Naive thymus-derived CD8-positive, alpha-beta T cell (primary cell): ENCODE measurements at places on chromosomes 3 and 15.

- no peak for DNase-seq
Measured at GRCh38 chr15:37135225-37135624, 34.9 kb upstream of the MEIS2 start.

DNA sequence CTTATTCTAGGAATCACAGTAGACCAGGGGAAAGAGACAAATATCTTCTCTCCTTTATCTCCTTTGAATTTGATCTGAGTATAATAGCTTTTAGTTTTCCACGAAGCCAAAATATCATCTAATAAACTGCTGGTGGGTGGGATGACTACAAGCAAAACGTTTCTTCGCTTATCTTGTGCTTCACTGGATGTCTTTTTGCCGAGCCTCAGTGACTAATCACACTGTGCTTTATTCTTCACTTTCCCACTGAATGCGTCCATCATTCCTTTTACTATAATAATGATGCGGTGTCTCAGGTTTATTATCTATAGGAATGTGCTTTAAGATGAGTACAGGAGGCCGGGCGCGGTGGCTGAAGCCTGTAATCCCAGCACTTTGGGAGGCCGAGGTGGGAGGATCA, 32.5 kb downstream of the CEP152 start:
- DNase-seq: no peak

GRCh38 chr3:32818970-32819511, 1.2 kb downstream of the TRIM71 start:
- no peak for DNase-seq

- no peak for DNase-seq
Measured at GRCh38 chr3:78430741-78431140, 1337.1 kb downstream of the ROBO1 start.

DNA sequence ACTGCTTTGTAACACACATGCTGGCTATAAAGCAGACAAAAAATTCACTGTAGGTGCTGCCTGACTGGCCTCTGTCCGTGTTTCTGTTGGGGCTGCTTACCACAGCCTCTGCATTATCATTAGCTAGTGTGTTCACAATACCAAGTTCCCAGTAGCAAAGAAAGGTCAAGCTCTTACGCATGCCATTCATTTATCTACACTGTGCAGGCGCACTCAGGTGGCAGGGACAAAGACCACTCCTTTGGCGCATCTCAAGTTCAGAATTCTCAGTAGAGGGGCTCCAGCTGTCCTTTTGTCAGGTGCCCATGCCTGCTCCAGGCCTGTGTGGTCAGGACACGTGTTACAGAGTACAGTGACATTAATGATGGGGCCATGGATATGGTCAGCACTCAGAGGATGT, 22.3 kb downstream of the MLH1 start:
- DNase-seq: no peak

DNA sequence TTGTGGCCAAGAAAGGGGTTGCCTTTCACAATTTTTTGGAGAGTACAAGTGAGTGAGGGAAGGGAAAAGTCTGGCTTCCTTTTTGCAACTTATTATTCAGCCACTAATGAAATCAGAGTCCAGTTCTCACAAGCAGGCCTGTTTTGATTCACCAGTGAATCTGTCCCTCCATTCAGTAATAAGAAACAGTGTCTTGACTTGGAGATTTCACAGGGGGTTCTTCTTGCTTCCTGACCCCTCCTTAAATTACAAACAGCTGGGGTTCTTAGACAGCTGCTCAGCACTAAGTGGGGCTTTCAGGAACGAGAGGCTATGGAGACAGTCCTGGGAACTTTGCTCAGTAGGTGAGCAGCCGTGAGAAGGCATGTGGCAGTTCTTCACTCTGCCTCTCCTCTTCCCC, 24.5 kb downstream of the SEMA3G start:
- DNase-seq: no peak

DNA sequence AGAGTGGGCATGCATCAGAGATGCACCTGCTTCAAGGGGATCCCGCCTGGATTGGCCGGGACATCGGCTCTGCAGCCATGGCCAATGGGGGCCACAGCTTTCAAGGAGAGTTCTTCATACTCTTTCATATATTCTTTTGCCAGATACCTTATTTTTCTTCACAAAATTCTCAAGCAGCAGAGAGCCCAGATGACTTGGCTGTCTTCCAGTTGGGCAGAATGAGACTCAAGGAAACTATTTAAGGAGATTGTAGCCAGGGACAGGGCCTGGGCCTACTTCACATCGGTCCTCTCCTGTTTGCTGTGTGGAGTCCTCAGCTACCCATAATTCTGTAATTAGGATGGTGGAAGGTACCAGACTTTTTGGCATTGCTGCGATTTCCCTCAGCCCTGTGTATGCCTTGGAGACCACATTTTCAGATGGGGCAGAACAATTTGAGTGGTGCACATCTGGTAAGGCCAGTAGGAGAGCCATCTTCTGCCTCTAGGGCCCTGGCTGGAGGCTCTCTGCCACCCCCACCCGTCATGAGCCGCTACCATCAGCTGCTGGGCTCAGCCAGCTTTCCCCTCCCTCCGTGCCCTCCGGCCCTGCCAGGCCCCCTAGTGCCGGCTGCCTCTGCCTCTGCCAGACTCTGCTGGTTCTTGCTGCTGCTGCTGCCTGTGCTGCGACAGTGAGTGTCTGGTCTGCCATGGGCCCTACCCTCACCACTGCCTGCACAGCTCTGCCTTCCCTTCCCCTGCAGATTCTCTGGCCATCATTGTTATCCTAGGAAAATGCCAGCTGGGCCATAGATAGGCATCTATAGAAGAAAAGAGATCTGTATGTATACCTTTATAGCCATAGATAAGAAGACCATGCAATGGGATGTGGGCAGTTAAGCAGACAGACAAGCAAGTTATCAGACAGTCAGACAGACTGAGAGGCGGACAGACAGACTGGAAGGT, 6.7 kb downstream of the PLIN1 start:
- DNase-seq: no peak

GRCh38 chr3:185560676-185561075, 8.3 kb upstream of the LIPH start:
- no peak for DNase-seq

DNA sequence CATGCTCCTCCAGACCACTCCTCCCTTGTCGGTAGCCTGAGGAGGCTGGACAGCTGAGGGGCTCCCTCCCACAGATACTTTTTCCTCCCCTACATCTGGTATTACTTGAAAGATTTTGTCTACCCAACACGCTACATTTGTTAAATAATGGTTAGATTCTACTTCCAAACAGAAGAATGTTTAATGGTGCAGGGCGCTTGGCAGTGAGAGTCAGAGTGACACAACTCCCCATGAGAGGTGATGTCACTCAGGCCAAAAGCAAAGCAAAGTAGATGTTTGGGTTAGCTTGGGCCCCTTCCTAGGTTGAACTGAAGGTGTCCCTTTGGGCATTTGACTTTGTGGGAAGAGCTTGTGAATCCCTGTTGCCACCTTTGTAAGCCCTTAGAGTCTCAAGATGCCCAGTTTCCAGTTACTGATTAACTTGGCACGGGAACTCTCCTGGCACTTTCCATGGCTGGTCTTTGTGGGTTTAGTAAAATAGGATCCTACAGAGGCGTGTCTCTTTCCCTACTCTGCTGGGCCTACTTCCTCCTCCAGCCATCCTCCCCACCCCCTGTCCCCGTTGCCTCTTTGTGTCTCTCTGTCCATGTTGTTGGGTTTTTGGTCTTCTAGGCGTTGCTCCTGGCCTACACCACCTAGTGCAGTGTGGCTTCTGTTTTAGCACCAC, 5.6 kb downstream of the LIMD1 start:
- DNase-seq: no peak

DNA sequence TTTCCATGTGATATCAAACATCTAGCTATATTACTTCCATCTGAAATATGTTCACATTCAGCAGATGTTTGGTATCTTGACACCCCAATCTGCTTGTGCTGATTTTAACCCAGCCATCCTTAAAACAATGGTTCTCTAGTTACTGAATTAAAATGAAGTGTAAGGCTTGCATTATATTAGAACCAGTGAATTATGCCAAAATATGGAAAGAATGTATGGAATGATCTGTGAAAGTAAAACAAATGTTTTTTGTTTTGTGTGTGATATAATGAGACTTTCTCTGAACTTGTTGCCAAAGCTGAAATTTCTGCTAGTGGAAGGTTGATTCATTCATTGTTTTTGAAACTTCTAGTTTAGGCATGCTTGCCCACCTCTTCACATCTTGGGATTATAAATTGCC, 317.1 kb downstream of the MEX3B start:
- no peak for DNase-seq

GRCh38 chr3:127716384-127716783, 43.6 kb downstream of the ABTB1 start:
- no peak for DNase-seq

DNA sequence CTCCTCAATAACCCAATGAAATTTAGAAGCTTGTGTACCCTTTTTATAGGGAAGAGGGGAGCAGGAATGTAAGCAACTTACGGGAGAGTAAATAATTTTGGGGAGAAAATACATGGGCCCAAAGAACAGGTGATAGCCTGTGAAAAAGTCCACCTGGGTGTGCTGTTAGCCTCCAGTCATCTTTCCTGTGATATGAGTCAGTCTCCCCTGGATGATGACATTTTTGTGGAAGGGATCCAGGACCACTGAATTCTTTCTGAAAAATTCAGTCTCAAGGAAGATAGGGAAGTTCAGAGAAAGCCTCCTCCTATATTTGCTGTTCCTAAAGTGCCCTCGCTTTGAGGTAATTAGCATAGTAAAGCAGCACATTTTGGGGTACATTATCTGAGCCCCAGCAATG, 149.8 kb downstream of the SQOR start:
- DNase-seq: no peak

- no peak for DNase-seq
Measured at GRCh38 chr3:128277378-128278069, 124.2 kb downstream of the EEFSEC start.

GRCh38 chr15:55791551-55792400, 48.8 kb upstream of the PRTG start:
- no peak for DNase-seq

- no peak for DNase-seq
Measured at GRCh38 chr3:100073049-100073713, 41.1 kb downstream of the FILIP1L start.

DNA sequence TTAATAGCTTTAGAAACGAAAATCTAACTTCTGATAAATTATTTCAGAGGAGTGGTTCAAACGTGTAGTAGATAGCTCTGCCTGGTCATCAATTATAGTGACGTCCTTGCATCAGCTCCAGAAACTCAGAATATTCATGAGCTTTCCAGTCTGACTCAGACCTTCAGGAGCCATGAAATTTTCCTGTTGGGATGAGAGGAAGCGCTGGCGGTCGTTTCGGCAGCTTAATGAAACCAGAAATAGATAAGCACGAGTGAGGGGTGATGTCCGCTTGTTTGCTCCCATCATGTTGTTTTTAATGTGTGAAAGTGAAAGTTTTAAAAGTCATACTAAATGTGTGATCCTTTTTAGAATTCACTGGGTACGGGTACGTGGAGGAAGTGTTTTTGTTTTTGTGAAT, 141.1 kb downstream of the PGPEP1L start:
- no peak for DNase-seq

- no peak for DNase-seq
Measured at GRCh38 chr15:71447328-71448250, 332.3 kb downstream of the THSD4 start.

- DNase-seq: no peak
Measured at GRCh38 chr3:155963570-155963969, 93.1 kb downstream of the GMPS start.
